Myometrial cell (primary cell): ENCODE measurements at places on chromosomes 4 and X. TPM values are rescaled to one million over a fixed set of nuclear protein-coding genes. Genes with fewer than 3 reads are reported as not detected.

SLIT2 gene
- 37.8 and 47.0 TPM in 2 replicates for total RNA-seq

SLITRK2 gene
- total RNA-seq, result not detected in 2 replicates

IL1RAPL1 gene
- total RNA-seq, result 0.58 and 1.4 TPM in 2 replicates

UTP3 gene
- 16.1 and 20.9 TPM in 2 replicates for total RNA-seq

TAF7L gene
- 0.29 and 0.53 TPM in 2 replicates for total RNA-seq

NMU gene
- not detected in 2 replicates for total RNA-seq

DIPK2B gene
- total RNA-seq, result not detected in 2 replicates

MAOB gene
- 0.29 and 0.89 TPM in 2 replicates for total RNA-seq

CPLX1 gene
- total RNA-seq, result 0.86 TPM in 1 of 2 replicates, not detected in the other

PLS3 gene
- total RNA-seq, result 155 and 175 TPM in 2 replicates
